ENCODE measurements at places on chromosomes 6 and 20. TPM values are rescaled to one million over a fixed set of nuclear protein-coding genes. Genes with fewer than 3 reads are reported as not detected.

DNA sequence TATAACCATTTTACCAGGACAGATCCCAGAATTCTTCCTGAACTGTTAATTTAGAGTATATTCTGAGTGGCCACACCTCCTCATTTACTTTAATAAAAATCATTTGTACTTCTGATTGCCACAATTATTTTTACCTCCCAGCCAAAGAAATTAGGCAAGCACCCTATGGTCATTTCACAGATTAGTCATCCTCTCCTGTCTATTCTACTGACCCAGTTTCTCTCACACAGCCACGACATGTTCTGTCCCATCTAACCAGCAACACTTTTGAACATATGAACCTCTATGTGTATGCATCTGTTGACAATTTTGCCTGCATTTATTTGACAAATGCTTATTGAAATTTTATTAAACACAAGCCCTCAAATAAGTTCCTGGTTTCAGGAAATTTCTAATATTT is 202.6 kb upstream of the STXBP5 start:
- no peak for DNase-seq
- H3K36me3 ChIP-seq: no peaks in the 10 kb centered on the region
- no peak overlapping the region for H3K27ac ChIP-seq
- H3K4me3 ChIP-seq: no peak overlapping the region

DNA sequence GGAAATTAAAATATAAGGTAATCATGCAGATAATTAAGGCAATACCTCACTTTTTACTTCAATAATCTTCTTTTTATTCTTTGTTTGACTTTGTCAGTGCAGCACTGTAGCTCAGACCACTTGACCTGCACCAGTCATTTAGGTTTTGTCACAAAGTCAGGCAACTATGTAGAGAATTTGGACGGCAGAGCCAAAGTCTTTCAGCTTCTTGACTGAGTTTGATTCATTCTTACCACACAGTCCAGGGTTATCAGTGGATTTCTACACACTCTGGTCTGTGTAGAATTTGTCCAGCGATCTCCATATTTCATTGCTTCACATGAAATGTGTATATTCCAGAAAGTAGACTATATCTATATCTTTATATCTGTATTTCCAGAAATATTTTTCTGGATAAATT is 107.3 kb downstream of the TFAP2B start:
- H3K36me3 ChIP-seq: no peaks in the 10 kb centered on the region
- no peaks in the 10 kb centered on the region for H3K27me3 ChIP-seq
- H3K27ac ChIP-seq: no peak overlapping the region
- DNase-seq: no peak
- H3K4me3 ChIP-seq: no peak overlapping the region
- peaks cover 6% of the 10 kb centered on the region for H3K4me1 ChIP-seq

- no peaks in the 10 kb centered on the region for H3K4me1 ChIP-seq
- no peak overlapping the region for H3K27ac ChIP-seq
- no peaks in the 10 kb centered on the region for H3K27me3 ChIP-seq
- no peak overlapping the region for H3K4me3 ChIP-seq
- H3K36me3 ChIP-seq: no peaks in the 10 kb centered on the region
- DNase-seq: no peak
Observed at GRCh38 chr6:88852000-88852399, 111.4 kb downstream of the RNGTT start.

GRCh38 chr20:50578778-50579165 is 68.6 kb downstream of the PTPN1 start:
- DNase-seq: peak; percentile 58
- H3K27ac ChIP-seq: peak overlapping the region; percentile 79
- H3K4me1 ChIP-seq: peaks cover 41% of the 10 kb centered on the region
- no peaks in the 10 kb centered on the region for H3K27me3 ChIP-seq

DNA sequence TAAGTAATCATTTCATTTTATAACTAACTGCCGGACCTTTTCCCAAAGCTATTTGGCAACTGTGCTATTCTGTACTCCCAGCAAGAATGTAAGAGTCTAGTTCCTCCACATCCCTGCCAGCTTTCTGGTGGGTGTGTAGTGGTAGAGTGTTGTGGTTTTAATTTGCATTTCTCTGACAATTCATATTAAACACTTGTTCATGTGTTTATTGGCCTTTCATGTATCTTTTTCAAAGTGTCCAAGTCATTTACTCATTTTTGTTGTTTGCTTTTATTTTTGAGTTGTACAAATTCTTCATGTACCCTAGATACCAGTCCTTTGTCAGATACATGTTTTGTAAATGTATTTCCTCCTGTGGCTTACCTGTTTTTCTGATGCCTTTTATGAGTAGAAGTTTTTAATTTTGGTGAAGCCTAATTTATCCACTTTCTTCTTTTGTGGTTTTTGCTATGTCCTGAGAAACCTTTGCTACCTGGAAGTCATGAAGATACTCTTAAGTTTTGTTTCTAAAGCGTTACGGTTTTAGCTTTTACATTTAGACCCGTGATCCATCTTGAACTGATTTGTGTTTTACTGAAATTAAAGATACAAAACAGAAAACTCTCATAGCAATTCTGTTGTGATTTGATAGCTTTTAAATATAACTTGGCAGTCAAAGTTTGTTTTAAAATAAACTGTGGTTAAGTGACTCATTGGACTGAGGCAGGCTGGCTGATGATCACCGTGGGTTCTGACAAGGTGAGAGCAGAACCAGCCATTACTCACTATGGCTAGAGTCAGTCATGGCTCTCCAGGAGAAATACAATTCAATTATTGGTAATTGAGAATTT is 8.0 kb downstream of the MYLIP start:
- no peaks in the 10 kb centered on the region for H3K27me3 ChIP-seq
- peak overlapping the region; percentile 94 for H3K27ac ChIP-seq
- no peak for DNase-seq
- H3K4me3 ChIP-seq: no peak overlapping the region
- no peaks in the 10 kb centered on the region for H3K4me1 ChIP-seq

GRCh38 chr20:59253779-59254319 is 46.6 kb upstream of the EDN3 start:
- DNase-seq: no peak
- peaks cover 27% of the 10 kb centered on the region for H3K27me3 ChIP-seq
- H3K4me3 ChIP-seq: no peak overlapping the region
- no peaks in the 10 kb centered on the region for H3K36me3 ChIP-seq
- no peak overlapping the region for H3K27ac ChIP-seq
- no peaks in the 10 kb centered on the region for H3K4me1 ChIP-seq

DNA sequence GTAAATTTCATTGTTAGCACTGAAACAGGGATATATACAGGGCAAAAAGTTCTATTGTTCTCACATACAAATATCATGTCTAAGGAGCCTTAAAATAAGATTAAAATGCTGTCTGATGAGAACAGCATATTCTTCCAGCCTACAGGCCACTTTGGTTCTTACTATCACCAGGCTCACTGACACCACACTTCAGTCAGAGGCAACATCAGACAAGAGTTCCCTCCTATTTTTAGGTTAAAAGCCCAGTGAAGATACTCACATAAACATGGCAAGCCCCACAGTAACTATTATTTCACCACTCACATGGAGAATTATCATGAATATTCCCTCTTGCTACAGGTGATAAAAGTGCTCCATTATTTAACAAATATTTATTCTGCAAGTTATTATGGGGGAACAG is 175.8 kb downstream of the ISM1 start:
- H3K4me1 ChIP-seq: no peaks in the 10 kb centered on the region
- no peaks in the 10 kb centered on the region for H3K36me3 ChIP-seq
- no peak overlapping the region for H3K27ac ChIP-seq
- no peak for DNase-seq
- no peak overlapping the region for H3K4me3 ChIP-seq

GATA5 gene
- total RNA-seq: not detected

- no peaks in the 10 kb centered on the region for H3K4me1 ChIP-seq
- H3K4me3 ChIP-seq: no peak overlapping the region
- no peaks in the 10 kb centered on the region for H3K36me3 ChIP-seq
- H3K27ac ChIP-seq: no peak overlapping the region
- H3K27me3 ChIP-seq: no peaks in the 10 kb centered on the region
- no peak for DNase-seq
Observed at GRCh38 chr6:15709651-15710269, 46.9 kb upstream of the DTNBP1 start.

RUNX2 gene
- 2.9 TPM for total RNA-seq

- H3K4me1 ChIP-seq: no peaks in the 10 kb centered on the region
- DNase-seq: no peak
- H3K36me3 ChIP-seq: no peaks in the 10 kb centered on the region
- H3K27me3 ChIP-seq: no peaks in the 10 kb centered on the region
Observed at GRCh38 chr6:104558746-104559145, 301.0 kb downstream of the HACE1 start.

GRCh38 chr6:12344961-12345693 is 55.0 kb downstream of the EDN1 start:
- no peak for DNase-seq
- H3K4me3 ChIP-seq: no peak overlapping the region
- H3K4me1 ChIP-seq: peaks cover 8% of the 10 kb centered on the region
- H3K27me3 ChIP-seq: no peaks in the 10 kb centered on the region
- H3K27ac ChIP-seq: no peak overlapping the region

ULBP2 gene
- not detected for total RNA-seq

Measured in sigmoid colon (tissue), 7 donors.